ENCODE measurements at places on chromosomes 12 and 14.

DNA sequence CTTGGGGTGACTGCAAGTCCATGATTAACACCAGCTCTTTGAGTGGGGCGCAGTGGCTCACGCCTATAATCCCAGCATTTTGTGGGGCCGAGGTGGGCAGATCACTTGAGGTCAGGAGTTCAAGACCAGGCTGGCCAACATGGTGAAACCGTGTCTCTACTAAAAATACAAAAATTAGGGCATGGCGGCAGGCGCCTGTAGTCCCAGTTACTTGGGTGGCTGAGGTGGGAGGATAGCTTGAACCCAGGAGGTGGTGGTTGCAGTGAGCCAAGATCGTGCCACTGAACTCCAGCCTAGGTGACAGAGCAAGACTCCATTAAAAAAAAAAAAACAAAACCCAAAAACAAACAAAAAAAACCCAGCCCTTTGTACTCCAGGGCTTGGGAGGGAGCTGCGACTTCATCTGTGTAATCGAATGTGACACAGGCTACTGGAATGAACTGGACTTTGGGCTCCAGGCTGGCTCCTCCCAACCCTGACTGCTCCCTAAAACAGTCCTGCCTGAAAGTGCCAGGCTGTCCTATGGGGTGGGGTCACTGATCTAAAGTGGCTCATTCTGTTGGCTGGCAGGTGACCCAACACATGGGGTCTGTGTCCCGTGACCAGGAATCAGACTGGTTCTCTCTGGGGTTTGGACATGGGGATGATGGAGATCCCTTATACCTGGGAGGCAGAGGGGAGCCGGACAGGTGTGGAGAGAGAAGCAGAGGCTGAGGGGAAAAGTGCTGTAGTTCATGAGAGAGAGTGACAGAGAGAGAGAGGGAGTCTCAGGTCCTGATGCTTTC, 9.3 kb upstream of the C12orf43 start:
- no peak for DNase-seq

DNA sequence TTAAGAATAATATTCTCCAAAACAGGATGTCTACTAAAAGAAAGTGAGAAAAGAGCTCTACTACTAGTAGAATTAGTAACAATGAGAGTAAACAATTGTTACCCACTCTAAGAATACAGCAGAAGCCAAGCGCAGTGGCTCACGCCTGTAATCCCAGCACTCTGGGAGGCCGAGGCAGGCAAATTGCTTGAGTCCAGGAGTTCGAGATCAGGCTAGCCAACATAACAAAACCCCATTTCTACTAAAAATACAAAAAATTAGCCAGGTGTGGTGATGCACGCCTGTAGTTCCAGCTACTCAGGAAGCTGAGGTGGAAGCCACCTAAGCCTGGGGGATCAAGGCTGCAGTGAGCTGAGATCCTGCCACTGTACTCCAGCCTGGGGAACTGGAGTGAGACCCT, 4.7 kb downstream of the DNAJC14 start:
- no peak for DNase-seq

GRCh38 chr12:92961949-92962348, 32.9 kb upstream of the EEA1 start:
- peak; percentile 58 for DNase-seq

GRCh38 chr12:24360907-24361306, 411.4 kb upstream of the SOX5 start:
- peak; percentile 39 for DNase-seq

DNA sequence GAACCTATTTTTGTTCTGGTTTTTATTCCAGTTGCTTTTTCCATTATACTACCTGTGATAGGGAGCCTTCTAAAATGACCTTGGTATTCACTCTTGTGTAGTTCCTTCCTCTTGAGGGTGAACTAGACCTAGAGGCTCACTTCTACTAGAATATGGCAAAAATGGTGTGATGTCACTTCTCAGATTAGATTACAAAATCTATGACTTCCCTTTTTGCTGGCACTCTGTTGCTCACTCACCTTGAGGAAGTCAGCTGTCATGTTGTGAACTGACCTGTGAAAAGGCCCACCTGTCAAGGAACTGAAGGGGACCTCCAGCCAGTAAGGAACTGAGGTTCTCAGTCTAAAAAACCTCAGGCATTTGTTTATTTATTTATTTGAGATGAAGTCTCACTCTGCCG, 5.7 kb downstream of the MIPOL1 start:
- DNase-seq = no peak

DNA sequence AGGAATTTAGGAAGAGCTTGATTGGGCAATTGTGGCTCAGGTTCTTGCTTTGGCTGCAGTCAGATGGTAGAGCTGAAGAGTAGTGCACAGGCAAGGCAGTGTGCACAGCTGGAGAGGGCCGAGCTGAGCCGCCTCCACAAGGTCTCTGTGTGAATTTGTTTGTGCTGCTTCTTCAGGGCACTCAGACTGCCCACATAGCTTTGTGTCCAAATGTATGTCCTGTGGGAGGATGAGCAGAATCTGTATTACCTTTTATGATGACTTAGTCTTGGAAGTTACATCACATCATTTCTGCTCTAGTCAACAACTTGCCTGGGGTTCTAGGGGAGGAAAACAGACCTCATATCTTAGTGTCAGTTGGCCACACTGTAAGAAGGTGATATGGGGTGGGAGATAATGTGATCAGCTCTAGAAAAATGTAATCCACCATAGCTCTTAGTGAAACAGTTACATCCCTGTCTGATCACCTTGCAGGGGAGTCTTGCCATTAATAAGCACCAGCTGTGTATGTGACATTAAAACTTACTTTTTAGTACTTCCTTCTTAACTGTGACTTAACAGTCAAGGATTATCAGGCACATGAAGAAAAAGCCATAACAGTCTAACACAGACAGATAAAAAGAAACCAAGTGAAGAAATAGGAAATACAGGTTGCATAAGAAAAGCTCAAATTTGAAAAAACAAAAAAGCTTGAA, 53.4 kb downstream of the RCOR1 start:
- DNase-seq = no peak

- DNase-seq = no peak
These were observed 41.3 kb downstream of the WNK1 start for GRCh38 chr12:793711-794110.

DNA sequence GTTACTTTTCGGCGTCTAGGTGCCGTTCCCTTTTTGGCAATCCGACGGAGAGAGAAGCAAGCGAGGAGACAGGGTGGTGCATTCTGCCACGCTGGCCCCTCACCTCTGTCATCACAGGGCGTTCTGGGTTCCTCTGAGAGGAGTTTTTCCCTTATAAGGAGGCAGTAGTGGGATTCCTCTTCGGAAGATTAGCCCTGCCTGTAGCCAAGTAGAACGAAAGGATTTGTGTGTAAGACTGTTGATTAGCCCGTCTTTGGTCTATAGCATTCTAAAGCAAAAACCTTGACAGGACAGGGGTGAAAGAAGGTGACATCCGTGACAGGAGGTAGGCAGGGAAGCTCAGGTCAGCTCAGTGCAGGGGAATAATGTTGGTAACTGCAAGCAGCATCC, 9.1 kb upstream of the NEMF start:
- peak; percentile 32 for DNase-seq

DNA sequence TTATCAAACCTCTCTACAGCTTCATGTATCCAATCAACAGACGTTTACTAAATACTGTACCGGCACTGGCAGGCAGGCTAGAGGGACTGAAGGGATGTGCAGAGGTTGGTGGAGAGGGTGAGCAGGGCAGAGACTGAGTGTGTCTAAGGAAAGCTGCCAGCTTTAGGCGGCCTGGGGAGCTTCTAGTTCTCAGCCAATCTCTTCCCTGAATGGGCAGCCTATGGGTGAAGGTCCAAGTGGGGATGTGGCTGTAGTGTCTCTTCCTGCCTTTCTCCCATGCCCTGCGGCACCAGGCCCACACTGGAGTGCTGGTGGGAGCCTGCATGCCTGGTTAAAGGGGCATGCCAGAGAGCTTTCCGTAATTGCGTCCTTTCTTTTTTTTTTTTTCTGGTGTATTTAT, 239.8 kb downstream of the CACNA1C start:
- no peak for DNase-seq

GRCh38 chr12:100138803-100139098, 3.9 kb downstream of the BLTP3B start:
- no peak for DNase-seq

GRCh38 chr12:110281549-110282299, 677 bp downstream of the ATP2A2 start:
- peak; percentile 32 for DNase-seq

DNA sequence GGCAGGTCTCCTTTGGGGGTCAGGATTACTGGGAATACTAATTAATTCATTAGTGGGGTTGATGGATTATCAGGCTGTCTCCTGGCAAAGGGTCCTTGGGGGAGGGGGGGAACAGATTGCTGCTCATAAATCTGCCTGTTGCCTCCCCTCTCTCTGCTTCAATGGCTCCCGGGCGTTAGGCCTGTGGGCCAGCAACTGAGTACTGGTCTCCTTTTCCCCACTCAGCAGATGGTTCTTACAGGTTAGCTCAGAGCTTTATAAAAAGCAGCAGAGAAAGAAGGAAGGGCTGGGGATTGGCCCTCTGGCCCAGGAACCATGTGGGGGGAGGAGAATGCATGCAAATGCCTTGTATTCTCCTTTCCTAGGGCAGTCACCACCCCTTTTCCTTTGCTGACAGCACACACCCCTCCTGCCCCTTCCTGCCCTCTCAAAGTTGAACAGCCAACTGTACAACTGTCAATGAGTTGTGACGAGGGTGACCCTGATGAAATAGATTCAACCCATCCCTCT, 2.3 kb upstream of the NEUROD4 start:
- DNase-seq = no peak

DNA sequence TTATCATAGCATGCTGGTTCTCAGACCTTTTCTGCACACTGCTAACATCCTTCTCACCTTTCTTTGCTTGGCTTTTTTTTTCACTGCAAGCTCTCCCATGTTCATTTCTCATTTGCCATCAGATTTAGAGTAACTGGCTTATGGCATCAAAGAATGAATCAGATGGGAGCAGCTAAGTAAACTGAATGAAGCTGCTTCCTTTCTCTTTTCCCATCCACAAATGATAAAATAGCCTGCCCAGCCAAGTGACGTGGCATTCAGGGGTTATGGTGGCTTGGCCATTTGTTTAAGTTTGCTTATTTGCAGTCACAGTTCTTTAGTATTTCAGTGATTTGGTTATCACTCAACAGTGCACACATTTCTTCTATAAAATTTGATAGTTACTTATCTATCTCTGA, 708.6 kb downstream of the DIO2 start:
- no peak for DNase-seq

DNA sequence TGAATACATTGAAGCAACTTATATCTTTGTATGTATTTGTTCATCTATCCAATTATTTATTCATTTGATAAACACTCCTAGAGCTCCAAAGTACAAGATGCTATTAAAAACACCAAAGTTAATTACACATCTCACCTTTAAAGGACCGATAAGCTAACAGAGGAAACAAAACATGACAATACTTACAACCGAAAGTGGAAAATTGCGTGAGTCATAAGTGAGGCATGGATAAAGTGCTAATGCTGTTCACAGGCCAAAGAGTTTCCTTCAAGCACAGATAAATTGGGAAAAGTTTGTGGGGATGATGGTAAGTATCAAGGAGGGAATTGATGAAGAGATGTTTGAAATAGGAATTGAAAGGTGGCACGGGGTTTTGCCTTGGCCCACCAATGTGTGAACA, 172.8 kb upstream of the KITLG start:
- no peak for DNase-seq

- no peak for DNase-seq
These were observed 90.2 kb upstream of the BTG1 start for GRCh38 chr12:92235703-92236472.

GRCh38 chr14:21084998-21085853, 13.2 kb downstream of the ZNF219 start:
- DNase-seq = peak; percentile 81

GRCh38 chr14:98960617-98961013, 311.4 kb downstream of the BCL11B start:
- DNase-seq = no peak

Data from RCC 7860 (cell line).